Stimulated activated CD8-positive, alpha-beta memory T cell treated with anti-CD3 and anti-CD28 coated beads, Interleukin-2, amount 100 ng/mL, for 48 hours (primary cell): ENCODE measurements at places on chromosomes 11 and 22.

DNA sequence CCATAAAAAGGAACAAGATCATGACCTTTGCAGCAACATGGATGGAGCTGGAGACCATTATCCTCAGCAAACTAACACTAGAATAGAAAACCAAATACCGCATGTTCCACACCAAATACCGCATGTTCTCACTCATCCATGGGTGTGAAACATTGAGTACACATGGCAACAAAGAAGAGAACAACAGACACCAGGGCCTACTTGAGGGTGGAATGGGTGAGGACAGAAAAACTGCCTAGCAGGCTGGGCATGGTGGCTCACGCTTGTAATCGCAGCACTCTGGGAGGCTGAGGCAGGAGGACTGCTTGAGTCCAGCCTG lies 12.3 kb downstream of the EHD1 start:
- DNase-seq: no peak

DNA sequence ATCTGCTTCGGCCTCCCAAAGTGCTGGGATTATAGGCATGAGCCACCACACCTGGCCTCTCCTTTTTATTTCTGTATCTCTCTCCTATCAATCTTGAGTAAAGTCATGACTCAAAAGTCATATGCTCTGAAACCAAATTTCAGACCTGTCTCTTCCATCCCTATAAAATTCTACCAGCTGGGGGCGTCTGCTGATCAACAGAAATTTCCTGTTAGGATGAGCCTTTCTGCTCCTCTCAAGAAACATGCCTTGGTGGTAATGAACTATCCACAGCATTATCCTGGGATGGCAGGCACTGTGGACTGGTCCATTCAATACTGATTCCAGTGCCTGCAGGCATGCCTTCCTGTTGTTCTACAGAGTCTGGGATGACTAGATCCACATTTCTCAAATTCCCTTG lies 472.6 kb downstream of the NELL1 start:
- DNase-seq: no peak

DNA sequence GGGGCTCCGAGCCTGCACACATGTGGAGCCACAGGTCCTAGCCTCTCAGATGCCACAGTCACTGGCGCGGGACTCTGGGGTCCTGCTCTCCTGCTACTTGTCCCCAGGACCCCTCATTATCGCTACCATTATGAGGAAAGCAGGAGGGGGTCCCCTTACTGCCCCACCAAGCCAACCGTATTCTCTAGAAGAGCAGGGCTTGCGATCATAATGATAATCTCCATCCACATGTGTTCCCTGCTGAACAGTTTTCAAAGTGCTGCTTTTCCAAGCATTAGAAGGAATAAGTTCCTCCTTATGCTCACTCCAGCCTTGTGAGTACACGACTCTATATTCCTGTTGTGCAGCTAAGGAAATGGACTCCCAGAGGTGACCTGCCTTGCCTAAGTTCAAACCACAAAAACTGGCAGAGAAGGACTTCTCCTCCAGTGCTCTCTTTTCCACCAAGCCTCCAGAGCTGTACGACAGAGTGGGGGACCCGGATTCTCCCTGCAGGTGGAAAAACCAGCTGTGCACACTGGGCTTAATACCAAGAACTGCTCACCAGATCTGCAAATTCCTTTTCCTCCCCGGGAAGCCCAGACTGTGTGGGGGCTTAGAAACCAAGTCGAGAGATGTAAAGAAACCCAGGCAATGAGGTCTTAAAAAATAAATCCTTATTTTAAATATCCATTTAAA lies 92.8 kb upstream of the DRD2 start:
- DNase-seq: no peak

GRCh38 chr11:118979434-118979833 lies 7.9 kb downstream of the FOXR1 start:
- no peak for DNase-seq

GRCh38 chr11:116333001-116333535 lies 439.7 kb downstream of the BUD13 start:
- no peak for DNase-seq

GRCh38 chr22:42308892-42309468 lies 38.5 kb upstream of the TCF20 start:
- DNase-seq: no peak

GRCh38 chr11:128236506-128237498 lies 350.6 kb downstream of the ETS1 start:
- DNase-seq: no peak

DNA sequence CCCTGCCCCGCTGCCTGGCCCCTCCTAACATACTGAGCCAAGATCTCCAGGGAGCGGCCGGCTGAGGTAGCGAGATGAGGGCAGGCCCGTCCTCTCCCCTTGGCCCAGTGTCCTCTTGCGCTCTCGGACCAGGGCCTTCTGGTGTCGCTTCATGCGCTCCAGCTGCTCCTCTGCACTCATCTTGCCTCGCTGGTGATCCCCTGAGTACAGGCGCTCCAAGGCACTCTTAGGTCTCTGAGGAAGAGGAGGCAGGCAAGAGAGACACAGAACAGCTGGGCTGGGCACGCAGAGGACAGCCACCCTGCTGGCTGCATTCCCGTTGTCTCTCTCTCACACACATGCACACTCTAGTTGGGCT lies 50.6 kb downstream of the C11orf58 start:
- no peak for DNase-seq

- no peak for DNase-seq
Observed at GRCh38 chr11:1206391-1207271, 16.2 kb upstream of the MUC5B start.

GRCh38 chr11:64947208-64947814 lies 11.6 kb upstream of the GPHA2 start:
- no peak for DNase-seq
